ENCODE measurements at places on chromosomes 16 and 17. TPM values are rescaled to one million over a fixed set of nuclear protein-coding genes. Genes with fewer than 3 reads are reported as not detected.

GRCh38 chr17:63764716-63765115 lies 8.7 kb downstream of the CCDC47 start:
- H3K27ac ChIP-seq: no peak overlapping the region
- H3K36me3 ChIP-seq: peaks cover 66% of the 10 kb centered on the region
- no peaks in the 10 kb centered on the region for H3K4me1 ChIP-seq
- no peak for DNase-seq

DNA sequence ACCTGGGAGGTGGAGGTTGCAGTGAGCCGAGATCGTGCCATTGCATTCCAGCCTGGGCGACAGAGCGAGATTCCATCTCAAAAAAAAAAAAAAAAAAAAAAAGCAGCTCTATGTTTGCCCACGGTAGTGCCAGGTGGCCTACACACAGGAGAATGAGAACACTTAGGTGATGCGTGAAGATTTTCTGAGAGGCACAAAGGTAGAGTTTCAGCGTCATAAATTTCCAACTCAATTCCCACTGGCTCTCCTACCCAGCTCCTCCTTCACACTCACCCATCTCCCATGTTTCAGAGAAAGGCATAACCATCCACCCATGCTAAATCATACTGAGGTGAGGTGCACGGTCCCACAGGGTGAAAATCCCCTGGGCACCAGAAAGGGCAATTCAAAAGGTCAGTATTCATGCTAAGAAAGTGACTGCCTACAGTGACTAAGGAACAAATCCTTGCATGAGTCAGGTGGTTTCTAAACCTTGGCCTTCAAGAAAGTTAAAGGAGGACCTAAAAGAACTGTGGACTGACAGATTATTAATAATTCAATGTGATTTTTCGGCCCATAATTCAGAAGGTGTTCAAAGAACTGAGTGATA lies 4.8 kb downstream of the DCAKD start:
- no peak for DNase-seq
- no peaks in the 10 kb centered on the region for H3K27me3 ChIP-seq
- peaks cover 7% of the 10 kb centered on the region for H3K4me1 ChIP-seq
- peak overlapping the region; percentile 38 for H3K27ac ChIP-seq
- H3K4me3 ChIP-seq: no peak overlapping the region

DNA sequence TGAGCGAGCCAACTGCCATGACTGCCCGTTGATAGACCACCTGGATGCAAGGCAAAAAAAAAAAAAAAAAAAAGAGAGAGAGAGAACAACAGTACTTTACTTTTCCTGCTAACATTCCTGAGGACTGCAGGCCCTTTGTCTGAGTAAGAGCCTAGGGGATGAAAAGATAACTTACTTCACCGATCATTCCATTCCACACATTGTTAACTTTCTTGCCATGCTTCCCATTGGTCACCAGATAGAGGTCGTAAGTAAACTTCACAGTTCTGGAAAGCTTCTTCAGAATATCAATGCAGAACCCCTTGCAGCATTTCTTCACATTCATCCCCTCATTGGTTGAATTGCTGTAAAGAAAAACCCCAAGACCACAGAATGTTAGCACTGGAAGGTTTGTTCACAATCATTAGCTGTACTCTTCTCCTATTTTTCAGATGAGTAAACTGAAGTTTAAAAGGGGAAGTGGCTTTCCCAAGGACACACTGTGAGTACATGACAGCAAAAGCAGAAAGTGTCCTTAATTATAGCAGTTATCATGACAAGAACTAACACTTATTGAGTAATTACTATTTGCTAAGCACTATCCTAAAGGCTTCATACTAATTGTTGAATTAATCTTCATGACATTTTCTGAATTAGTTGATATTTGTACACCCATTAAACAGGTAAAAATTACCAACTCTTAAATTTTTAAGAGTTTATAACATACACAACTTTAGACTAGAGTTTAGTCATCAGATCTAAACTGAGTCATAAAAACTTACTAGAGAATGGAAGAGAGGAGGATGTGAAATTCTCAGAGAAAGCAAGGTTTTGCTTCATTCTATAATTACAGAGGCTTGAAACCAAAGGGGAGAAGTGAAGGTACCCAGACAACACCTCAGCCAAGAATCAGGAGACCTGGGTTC lies 341.2 kb downstream of the GRIN2A start:
- DNase-seq: no peak
- H3K27ac ChIP-seq: no peak overlapping the region
- peaks cover 6% of the 10 kb centered on the region for H3K4me1 ChIP-seq
- H3K27me3 ChIP-seq: no peaks in the 10 kb centered on the region
- no peak overlapping the region for H3K4me3 ChIP-seq

GRCh38 chr17:44775838-44776621 lies 17.2 kb downstream of the ADAM11 start:
- peak overlapping the region; percentile 77 for H3K4me3 ChIP-seq
- H3K4me1 ChIP-seq: peaks cover 4% of the 10 kb centered on the region
- no peak for DNase-seq
- no peak overlapping the region for H3K27ac ChIP-seq
- H3K36me3 ChIP-seq: no peaks in the 10 kb centered on the region

GRCh38 chr16:22321340-22322001 lies 24.3 kb downstream of the POLR3E start:
- no peaks in the 10 kb centered on the region for H3K4me1 ChIP-seq
- DNase-seq: peak; percentile 85
- no peak overlapping the region for H3K4me3 ChIP-seq

GRCh38 chr17:78986048-78986648 lies 6.4 kb upstream of the LGALS3BP start:
- H3K27ac ChIP-seq: no peak overlapping the region
- H3K4me3 ChIP-seq: peak overlapping the region; percentile 52
- H3K4me1 ChIP-seq: peaks cover 5% of the 10 kb centered on the region
- DNase-seq: no peak
- no peaks in the 10 kb centered on the region for H3K27me3 ChIP-seq

- peak; percentile 71 for DNase-seq
- no peaks in the 10 kb centered on the region for H3K36me3 ChIP-seq
- H3K27me3 ChIP-seq: peaks cover 62% of the 10 kb centered on the region
- no peak overlapping the region for H3K4me3 ChIP-seq
- H3K27ac ChIP-seq: peak overlapping the region; percentile 40
Measured at GRCh38 chr17:40110026-40110845, 9.8 kb upstream of the NR1D1 start.

GRCh38 chr17:50986989-50987660 lies 121.0 kb upstream of the TOB1 start:
- no peak for DNase-seq
- H3K27me3 ChIP-seq: no peaks in the 10 kb centered on the region
- H3K27ac ChIP-seq: no peak overlapping the region
- no peaks in the 10 kb centered on the region for H3K4me1 ChIP-seq
- no peak overlapping the region for H3K4me3 ChIP-seq

- no peak overlapping the region for H3K4me3 ChIP-seq
- H3K36me3 ChIP-seq: no peaks in the 10 kb centered on the region
- H3K27me3 ChIP-seq: peaks cover 12% of the 10 kb centered on the region
- no peak overlapping the region for H3K27ac ChIP-seq
- no peak for DNase-seq
- H3K4me1 ChIP-seq: peaks cover 3% of the 10 kb centered on the region
Measured at GRCh38 chr16:13510425-13511151, 409.4 kb upstream of the ERCC4 start.

- no peaks in the 10 kb centered on the region for H3K4me1 ChIP-seq
- no peak overlapping the region for H3K27ac ChIP-seq
- H3K4me3 ChIP-seq: no peak overlapping the region
- no peak for DNase-seq
Measured at GRCh38 chr16:87947356-87948118, 3.7 kb upstream of the BANP start.

The TMED6 gene
- 0.53 TPM for total RNA-seq

The CALB2 gene
- total RNA-seq: not detected

The ASGR1 gene
- 8.3 TPM for total RNA-seq

GRCh38 chr17:74935585-74936469 lies at the start of gene OTOP3:
TSS of gene OTOP3 (plus strand) at chr17:74935898. CDS start at chr17:74935922, 24 bp downstream.
- no peak within 1 kb of the TSS for H3K27ac ChIP-seq
- no peaks in the 10 kb centered on the region for H3K4me1 ChIP-seq
- no peak within 1 kb of the TSS for H3K4me3 ChIP-seq
- peak; percentile 82 for DNase-seq

The ABI3 gene
- 0.21 TPM for total RNA-seq

- H3K36me3 ChIP-seq: no peaks in the 10 kb centered on the region
- H3K27me3 ChIP-seq: no peaks in the 10 kb centered on the region
- no peak overlapping the region for H3K4me3 ChIP-seq
- DNase-seq: no peak
Measured at GRCh38 chr16:6200861-6201260, 1103.3 kb upstream of the EEF2KMT start.
